ENCODE measurements at places on chromosomes 13 and 19.

DNA sequence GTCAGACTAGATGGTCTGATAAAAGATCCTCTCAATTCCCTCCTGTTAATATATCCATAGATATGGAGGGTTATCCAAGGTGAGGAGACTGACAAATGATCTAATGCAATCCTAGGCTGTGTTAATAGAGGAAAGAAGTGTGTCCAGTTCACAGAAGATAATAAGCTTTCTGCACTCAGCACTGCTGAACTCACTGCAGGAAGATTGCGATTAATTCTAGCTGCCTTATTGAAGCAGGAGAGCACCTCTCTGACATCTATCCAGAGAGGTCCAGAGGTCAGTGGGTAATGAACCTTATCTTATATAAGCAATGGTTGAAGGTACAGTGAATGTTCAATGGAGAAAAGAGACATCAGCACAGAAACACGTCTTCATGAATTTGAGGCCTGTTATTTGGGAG lies 75.9 kb upstream of the SLC10A2 start:
- DNase-seq, result no peak

- no peak for DNase-seq
These were observed 415.9 kb downstream of the FGF9 start for GRCh38 chr13:22086597-22087330.

DNA sequence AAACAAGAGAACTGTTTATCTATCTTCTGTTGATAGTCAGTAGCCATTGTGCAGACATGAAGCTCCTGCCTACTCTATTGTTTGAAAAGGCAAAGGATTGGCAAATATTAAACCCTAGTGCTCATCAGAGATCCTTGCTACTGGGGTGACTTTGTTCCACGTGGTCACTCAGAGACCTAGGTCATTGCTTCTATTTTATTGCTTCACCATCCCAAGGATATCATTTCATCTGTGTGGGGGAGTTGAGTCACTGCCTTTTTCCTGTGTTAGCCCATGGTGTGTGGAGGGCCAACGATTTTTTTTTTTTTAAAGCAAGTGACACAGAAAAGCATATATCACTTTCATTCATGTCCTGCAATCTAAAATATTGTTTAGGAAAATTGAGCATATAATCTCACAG lies 254.1 kb upstream of the RXFP2 start:
- no peak for DNase-seq

- no peak for DNase-seq
These were observed 1659.5 kb upstream of the PCDH20 start for GRCh38 chr13:63075126-63075525.

- DNase-seq, result no peak
These were observed 7.9 kb downstream of the NAPA start for GRCh38 chr19:47507012-47507411.

DNA sequence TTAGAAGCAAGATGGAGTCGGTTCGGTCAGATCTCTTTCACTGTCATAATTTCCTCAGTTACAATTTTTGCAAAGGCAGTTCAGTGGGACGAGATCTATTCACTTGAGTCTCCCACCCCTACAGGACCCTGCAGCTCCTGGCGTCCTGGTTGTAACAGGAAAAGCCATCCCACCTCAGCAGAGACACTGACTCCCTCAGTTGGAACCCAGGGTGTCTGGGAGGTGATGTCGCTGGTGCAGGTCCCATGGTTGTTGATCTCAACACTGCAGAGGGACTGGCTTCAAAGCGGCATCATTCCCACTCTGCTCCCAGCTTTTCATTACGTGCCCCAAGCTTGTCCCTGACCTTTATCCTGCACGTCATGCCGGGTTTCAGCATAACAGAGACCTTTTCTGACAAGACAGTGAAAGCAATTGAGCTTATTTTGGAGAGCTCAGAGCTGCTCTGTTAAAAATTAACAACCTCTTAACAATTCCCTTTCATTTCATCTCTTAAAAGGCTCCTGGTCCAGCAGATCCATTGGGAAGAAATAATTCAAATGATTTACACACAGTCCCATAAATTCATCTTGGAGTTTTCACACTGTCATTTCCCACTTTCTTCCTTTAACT lies 17.6 kb upstream of the COG3 start:
- no peak for DNase-seq

- DNase-seq, result no peak
These were observed 632 bp downstream of the MARK4 start for GRCh38 chr19:45251452-45252354.

DNA sequence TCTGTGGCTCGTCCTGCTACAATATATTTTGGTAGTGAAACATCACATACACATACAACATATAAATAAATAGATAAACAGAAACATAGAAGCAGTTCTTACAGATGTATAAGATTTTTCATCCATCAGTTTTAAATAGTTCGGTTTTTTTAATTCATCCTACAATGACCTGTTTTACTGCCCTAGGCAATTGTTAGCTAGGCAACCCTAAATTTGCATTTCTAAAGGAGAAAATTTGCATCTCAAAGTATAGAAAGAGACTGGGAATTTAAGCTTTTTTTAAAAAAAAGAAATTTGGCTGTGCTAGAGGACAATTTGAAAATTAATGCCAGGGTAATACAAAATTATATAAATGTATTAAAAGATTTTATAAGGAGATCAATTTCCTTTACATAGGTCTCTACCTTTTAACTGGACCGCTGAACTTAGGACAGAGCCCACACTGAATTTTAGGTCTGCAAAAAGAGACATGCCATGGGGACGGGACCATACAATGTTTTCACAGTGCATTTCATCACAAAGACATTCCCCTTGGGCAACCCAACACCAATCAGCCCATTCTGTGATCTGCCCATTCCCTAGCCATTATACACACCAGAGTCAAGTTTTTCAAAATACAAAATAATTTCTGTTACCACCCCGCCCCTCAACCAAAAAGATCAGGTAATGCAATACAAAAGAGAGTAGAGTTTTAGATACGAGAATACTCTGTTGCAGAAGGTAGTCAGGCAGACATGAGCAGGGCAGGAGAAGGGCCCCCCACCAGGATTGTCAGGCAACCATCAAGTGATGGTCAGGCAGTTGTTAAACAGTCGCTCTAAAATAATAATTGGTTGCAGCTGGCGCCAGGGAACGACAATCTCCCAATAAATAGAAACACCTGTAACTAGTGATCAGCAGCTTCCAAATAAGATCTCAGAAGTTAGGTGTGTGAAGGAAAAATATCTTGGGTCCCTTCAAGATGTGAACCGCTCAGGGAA lies 299.7 kb upstream of the SGCG start:
- no peak for DNase-seq

DNA sequence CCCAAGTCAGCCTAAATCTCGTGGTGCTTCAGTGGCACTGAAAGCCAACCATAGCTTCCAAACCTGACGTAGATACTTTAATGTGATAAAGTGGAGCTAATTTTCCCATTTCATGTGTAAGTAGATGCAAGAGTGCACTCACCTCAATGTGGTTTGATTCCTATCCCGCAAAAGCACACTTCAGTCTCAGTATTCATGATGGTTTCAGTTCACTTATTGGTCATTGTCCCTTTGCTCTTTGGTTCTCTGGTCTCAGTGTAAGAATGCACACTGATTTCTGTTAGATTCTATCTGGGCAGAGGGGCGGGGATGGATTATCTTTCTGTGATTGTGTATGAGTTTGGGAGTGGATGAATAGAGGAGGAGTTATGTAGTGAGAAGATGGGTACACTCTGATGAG lies 340.6 kb downstream of the KCNRG start:
- DNase-seq, result no peak

DNA sequence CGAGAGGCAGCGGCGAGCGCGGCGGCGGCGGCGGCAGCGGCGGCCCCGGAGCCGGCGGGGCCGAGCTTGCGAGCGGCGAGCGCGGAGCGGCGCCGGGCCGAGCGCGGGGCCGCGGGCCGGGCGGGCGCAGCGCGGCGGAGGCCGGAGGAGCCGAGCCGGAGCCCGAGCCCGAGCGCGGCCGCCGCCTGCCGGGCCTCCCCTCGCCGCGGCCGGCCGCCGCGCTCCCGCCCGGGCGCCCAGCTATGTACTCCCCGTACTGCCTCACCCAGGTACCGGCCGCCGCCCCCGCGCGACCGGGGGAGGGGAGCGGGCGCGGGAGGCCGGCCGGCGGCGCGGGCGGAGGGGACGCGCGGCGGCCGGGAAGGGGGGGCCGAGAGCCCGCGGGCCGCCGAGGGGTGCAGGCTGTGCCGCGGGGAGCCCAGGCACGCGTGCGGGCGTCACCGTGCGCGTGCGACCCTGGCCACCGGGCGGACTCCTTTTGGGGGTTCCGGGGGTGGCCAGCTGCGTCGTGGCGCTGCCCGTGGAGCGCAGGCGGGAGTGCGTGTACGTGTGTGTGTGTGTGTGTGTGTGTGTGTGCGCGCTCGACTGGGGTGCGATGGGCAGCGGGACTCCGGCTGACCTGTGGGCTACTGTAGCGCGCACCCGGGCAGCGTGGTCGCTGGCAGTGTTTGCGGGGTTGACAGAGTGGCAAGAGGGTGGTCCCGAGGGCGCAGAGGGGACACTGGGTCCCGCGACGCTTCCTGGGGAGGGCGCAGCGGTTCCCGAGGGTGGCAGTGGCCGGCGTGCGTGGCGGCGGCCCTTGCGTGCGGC lies 526 bp downstream of the NFIX start:
- no peak for DNase-seq

DNA sequence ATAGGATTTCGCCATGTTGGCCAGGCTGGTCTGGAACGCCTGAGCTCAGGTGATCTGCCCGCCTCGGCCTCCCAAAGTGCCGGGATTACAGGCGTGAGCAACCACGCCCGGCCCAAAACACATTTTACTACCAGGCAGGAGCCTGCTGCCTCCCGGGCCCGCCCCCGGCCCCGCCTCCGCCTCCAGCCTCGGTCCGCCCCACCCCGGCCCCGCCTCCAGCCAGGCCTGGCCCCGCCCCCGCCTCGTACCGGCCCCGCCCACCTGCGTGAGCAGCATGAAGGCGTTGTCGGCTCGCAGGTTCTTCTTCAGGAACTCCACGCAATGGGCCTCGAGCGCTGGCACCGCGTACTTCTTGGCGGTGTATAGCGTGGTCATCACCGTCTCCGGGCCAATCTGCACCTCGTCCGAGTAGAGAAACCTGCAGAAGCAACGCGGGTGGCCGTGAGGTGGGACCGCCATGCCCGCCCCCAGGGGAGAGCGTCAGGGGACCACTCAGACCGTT lies 22.7 kb downstream of the BTBD2 start:
- DNase-seq, result no peak

DNA sequence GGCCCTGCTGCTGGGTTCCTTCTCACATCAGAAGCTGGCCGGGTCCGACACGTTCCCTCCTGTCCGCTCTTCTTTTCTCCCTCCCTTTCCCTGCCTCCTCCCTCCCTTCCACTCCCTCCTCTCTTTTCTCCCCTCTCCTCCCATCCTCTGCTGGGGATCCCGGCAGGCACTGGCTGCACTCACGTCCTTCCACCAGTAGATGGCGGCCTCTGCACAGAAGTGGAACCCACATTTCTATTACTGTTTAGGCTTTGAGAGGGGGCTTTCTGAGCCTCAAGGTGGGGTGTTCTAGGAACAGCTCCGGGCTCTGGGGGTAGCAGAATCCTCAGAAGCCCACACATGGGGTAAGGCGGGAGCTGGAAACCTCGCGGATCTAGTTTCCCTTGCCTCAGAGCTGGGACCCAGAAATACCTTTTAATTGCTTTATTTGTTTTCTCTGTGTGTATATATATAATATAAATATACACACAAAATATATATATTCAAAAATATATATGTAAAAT lies 294.2 kb downstream of the ZNF536 start:
- DNase-seq, result peak; percentile 18

- peak; percentile 39 for DNase-seq
These were observed 62.6 kb downstream of the IER2 start for GRCh38 chr19:13212759-13213330.

DNA sequence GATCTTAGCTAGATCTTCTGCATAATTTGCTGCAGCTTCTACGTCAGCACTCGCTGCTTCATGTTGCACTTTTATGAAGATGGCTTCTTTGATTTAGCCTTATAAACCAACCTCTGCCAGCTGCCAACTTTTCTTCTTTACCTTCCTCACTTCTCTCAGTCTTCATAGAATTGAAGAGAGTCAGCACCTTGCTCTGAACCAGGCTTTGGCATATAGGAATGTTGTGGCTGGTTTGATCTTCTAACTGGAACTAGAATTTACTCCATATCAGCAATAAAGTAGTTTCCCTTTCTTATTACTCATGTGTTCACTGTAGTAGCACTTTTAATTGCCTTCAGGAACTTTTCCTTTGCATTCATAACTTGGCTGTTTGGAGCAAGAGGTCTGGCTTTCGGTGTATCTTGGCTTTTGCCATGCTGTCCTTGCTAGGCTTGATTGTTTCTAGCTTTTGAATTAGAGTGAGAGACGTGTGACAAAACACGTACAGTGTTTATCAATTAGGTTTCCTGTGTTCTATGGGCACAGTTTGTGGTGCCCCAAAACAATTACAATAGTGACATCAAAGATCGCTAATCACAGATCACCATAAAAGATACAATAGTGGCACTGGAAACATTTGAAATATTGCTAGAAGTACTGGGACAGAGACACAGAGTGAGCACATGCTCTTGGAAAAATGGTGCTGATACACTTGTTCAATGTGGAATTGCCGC lies 50.7 kb downstream of the NDFIP2 start:
- DNase-seq, result no peak

DNA sequence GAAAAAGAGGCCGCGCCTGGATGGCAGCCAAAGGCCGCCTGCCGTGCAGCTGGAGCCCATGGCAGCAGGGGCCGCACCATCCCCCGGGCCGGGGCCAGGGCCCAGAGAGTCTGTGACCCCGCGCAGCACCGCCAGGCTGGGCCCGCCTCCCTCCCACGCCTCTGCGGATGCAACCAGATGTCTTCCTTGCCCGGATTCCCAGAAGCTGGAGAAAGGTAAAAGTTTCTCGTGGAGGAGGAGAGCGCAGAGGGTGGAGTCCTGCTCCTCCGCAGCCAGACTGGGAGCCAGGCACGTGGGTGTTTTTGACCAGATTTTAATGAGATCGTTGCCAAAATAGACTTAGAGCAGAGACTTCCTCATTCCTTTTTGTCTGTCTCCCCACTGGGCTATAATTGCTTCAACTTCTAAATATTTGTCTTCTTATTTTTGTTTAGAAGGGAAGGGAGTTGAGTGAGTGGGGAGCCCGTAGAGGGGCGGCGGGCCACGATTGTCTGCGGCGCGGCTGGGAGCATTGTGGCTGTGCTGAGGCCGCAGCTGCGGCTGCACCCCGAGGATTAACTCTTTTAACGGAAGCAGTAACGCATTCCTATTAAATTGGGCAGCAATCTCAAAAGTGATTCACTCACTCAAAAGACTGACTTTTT lies 22.8 kb upstream of the NDUFS7 start:
- no peak for DNase-seq

GRCh38 chr13:38844581-38844980 lies 146.1 kb downstream of the STOML3 start:
- no peak for DNase-seq

DNA sequence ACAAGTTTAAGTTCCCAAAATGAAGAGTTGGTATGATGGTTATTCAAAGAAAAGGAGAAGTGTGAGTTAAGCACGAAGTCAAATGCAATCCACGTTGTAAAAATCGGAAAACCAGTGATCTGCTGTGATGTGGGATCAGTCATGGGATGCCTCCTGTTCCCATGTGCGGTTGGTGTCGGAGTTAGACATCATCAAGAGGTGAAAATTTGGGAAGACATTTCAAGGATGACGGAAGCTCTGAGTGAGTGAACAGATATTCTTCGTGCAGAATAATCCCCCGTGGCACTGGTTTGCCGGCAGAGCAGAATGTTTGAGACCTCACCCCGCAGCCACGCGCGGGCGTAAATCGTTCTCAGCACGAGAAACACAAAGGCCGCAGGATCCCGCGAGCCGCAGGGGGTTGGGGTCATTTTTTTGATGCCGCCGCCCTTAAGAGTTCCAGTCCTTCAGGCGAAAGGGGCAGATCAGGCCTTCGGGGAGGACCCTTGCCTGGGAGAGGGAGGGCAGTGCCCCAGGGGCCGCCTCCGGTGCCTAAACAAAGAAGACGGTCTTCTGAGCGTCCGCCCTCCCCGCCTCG lies 13.7 kb upstream of the SOX1 start:
- DNase-seq, result no peak

- DNase-seq, result no peak
These were observed 31.4 kb downstream of the PHF11 start for GRCh38 chr13:49527123-49527522.
